Uterus (tissue), 4 donors: ENCODE measurements at places on chromosomes 16 and 17. TPM values are rescaled to one million over a fixed set of nuclear protein-coding genes. Genes with fewer than 3 reads are reported as not detected.

DNA sequence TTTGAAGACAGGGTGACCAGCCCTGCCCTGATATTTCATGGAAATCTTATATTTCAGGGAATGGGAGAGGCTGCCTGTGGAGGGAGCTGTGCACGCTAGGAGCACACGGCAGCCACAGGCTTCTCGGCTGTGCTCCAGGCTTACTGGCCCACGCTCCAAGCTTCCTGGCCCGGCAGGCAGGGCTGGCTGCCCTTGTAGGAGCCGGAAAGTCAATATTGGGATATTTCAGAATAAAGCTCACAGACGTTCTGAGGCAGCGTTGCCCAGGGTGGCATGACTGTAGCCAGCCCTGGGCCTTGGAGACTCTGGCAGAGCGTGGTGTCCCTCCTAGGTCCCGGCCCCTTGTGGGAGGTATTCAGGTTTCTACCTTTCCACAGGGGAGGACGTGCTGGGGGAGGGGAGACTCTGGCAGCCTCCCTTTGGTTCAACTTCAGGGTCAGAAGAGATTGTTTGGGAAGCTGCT lies 95.6 kb downstream of the NPIPB11 start:
- DNase-seq = peak; percentile 44
- H3K27me3 ChIP-seq = no peaks in the 10 kb centered on the region
- no peaks in the 10 kb centered on the region for H3K4me1 ChIP-seq
- peak overlapping the region; percentile 57 for H3K27ac ChIP-seq

DNA sequence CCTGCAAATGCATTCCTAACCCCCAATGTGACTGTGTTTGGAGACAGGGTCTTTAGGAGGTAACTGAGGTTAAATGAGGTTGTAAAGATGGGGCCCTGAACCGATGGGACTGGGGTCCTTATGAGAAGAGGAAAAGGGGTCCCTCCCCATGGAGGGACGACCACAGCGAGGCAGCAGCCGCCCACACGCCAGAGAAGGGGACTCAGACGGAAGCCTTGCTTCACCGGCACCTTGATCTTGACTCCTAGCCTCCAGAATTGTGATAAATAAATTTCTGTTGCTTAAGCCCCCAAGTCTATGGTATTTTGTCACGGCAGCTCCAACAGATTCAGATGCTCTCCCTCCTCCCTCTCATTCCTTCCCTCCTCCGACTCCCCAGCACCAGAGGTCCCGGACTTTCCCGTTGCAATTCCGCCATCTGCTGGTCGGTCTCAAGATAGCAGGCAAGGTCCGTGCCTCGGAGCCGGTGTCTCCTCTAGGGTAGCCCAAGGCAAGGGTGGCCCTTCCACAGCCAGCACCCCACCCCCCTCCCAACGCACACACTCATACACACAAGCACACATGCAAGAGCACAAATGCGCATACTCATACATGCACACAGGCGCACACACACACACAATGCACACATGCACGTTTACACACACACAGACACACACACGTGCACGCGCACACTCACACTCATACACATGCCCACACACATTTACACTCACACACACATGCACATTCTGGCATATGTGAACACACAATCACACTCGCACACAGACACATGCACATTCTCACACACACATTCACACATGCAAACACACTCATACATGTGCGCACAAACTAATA lies 23.1 kb upstream of the C16orf78 start:
- peak; percentile 56 for DNase-seq
- H3K4me1 ChIP-seq = no peaks in the 10 kb centered on the region
- no peaks in the 10 kb centered on the region for H3K27me3 ChIP-seq
- H3K27ac ChIP-seq = no peak overlapping the region

DNA sequence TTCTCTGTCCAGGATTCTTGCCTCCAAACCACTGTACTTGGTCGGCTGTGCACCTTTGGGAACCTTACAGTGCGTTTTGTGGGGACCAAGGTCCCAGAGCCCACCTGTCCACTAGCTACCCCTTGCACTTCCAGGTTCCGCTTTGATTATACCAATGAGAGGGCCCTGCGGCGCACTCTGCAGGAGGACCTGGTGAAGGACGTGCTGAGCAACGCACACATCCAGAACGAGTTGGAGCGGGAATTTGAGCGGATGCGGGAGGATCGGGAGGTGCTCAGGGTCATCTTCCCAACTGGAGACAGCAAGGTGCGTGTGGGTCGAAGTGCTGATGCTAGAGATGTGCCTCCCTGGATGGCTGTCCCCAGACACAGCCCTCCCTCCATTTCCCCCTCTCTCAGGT lies 18.8 kb downstream of the POLR2A start:
- H3K36me3 ChIP-seq = no peaks in the 10 kb centered on the region
- no peak for DNase-seq
- H3K4me1 ChIP-seq = no peaks in the 10 kb centered on the region
- H3K4me3 ChIP-seq = no peak overlapping the region
- H3K27me3 ChIP-seq = no peaks in the 10 kb centered on the region

DNA sequence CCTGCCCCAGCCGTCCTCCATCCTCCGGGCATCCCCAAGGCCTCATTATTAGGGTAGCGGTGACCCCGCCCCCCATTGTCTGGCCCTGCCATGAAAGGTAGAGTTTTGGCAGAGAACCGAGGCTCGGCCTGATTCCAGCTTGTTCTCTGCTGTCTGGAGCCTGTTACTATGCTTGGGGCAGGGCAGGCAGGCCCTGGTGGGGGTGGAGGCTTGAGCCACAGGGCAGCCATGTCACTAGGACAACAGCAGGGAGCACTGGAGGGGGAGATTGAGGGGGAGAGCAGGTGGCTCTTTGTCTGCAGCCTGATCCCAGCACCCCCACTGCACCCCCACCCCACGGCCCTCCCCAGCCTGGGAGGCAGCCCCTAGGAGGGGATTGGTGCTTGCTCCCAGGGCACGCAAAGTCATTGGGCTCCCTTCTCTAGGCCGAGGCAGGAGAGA lies 15.4 kb downstream of the RHBDL3 start:
- no peak overlapping the region for H3K4me3 ChIP-seq
- peak; percentile 48 for DNase-seq
- H3K27ac ChIP-seq = no peak overlapping the region
- no peaks in the 10 kb centered on the region for H3K27me3 ChIP-seq
- H3K36me3 ChIP-seq = no peaks in the 10 kb centered on the region

The ABCC12 gene
- total RNA-seq = not detected

DNA sequence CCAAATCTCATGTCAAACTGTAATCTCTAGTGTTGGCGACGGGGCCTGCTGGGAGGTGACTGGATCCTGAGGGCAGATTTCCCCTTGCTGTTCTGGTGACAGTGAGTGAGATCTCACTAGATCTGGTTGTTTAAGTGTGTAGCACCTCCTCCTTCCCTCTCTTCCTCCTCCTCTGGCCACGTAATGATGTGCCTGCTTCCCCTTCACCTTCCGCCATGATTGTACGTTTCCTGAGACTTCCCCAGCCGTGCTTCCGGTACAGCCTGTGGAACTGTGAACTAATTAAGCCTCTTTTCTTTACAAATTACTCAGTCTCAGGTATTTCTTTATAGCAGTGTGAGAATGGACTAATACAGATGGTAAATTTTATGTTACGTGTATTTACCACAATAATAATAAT lies 49.2 kb downstream of the METTL16 start:
- no peaks in the 10 kb centered on the region for H3K36me3 ChIP-seq
- no peak for DNase-seq
- H3K27me3 ChIP-seq = no peaks in the 10 kb centered on the region
- H3K4me1 ChIP-seq = no peaks in the 10 kb centered on the region
- H3K4me3 ChIP-seq = no peak overlapping the region

The TBC1D3G gene
- not detected for total RNA-seq

The CSH2 gene
- total RNA-seq = not detected

The UNC119 gene
- 4.1 TPM for total RNA-seq

DNA sequence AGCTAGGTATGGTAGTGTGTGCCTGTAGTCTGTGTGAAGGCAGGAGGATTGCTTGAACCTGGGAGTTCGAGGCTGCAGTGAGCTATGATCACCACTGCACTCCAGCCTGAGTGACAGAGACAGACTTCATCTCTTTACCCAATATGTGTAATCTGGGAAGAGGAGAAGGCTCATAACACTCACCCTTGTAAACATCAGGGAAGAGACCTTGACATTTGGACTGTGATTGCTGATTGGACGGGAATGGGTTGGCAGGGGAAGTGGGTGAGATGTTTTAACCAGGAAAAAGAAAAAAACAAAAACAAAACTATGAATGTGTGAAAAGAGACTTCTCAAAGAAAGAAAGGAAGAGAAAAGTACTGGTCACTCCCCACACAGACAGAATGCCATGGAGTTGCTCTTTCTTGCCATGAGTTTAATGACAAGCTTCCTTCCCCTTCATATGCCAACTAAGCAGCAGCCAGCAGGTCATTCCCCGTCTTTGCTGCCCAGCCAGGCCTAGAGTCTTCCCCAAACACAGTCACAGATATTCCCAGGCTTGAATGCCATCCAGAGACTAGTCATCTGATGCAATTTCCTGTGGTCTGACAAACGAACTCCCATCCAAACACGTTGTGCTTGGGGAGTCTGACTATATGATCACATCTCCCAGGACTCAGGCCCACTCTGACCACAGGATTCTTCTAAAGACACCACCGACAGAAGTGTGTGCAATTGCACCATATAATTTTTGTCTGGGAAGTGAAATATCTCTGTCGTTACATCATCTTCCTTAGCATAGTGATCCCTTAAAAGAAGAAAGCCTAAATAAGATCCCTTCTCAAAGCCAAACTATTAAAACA lies 3.6 kb upstream of the XAF1 start:
- H3K36me3 ChIP-seq = no peaks in the 10 kb centered on the region
- H3K27me3 ChIP-seq = no peaks in the 10 kb centered on the region
- DNase-seq = peak; percentile 73

DNA sequence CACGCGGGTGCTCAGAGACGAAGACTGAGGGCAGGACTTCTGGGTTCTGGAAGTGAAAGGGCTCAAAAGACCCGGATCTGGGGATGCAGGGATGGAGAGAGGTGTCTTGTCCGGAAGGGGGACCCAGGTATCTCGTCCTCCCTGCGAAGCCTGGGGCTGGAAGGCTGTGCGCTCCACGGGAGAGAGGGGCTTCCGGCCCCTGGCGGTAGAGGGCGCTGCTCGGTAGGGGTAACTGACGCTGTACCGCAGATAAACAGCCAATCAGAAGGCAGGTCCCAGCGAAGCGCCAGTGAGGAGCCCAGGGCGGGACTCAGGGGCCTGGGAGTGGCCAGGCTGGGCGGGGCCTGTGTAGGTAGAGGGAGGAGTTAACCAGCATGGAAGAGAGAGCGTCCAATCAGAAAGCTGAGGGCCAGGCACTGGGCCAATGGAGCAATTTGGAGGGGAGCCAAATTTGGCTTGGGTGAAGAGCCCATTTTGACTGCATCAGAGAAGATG lies 804 bp downstream of the TGFB1I1 start:
- peak overlapping the region; percentile 100 for H3K27ac ChIP-seq
- no peaks in the 10 kb centered on the region for H3K27me3 ChIP-seq
- peak; percentile 97 for DNase-seq
- no peaks in the 10 kb centered on the region for H3K36me3 ChIP-seq
- H3K4me3 ChIP-seq = peak overlapping the region; percentile 83
- peaks cover 7% of the 10 kb centered on the region for H3K4me1 ChIP-seq
